ENCODE measurements at places on chromosomes 1 and 21. TPM values are rescaled to one million over a fixed set of nuclear protein-coding genes. Genes with fewer than 3 reads are reported as not detected.

PPP1R8 gene
- 88.1 TPM for total RNA-seq

RGL1 gene
- 2.8 TPM for total RNA-seq

GRCh38 chr1:3905953-3906671 lies 6.0 kb upstream of the C1orf174 start:
- H3K27ac ChIP-seq, result no peak overlapping the region
- H3K4me3 ChIP-seq, result no peak overlapping the region
- DNase-seq, result no peak

DNA sequence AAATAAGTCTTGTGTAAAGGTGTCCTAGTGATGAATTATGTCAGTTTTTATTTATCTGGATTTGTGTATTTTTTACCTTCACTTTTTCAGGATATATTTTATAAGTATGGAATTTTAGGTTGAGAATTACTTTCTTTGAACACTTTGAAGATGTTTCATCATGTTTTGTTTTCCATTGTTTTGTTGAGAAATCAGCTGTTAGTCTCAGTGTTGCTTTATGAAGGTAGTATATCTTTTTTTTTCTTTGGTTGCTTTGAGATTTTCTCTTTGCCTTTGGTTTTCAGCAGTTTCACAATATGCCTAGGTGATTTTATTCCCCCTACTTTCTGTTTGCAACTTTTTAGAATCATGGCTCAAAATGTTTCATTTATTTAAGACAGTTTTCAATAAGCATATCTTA lies 48.8 kb upstream of the PRKACB start:
- H3K27me3 ChIP-seq, result no peaks in the 10 kb centered on the region
- H3K36me3 ChIP-seq, result no peaks in the 10 kb centered on the region
- no peak overlapping the region for H3K27ac ChIP-seq
- no peak for DNase-seq
- no peak overlapping the region for H3K4me3 ChIP-seq
